Urothelium cell line (cell line): ENCODE measurements at places on chromosomes 3 and 15.

GRCh38 chr3:192896208-192896607 is 21.4 kb downstream of the MB21D2 start:
- DNase-seq, result no peak

DNA sequence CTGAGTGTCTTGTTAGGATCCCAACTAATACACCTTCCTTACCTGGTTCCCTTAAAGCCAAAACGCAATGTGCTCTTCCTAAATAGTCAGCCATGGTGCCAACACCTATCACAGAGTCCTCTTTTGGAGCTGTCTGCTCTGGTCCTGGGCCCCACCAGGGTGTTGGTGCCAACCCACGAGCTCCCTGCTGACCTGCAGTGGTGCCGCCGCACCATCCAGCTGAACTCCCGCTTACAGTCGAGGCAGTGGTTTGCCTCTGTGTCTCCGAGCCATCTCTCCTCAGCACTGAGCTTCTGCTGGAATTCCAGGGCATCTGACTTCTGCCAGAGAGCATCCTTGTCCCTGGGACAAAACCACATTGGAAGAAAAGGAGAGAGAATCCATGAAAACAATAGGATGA is 15.9 kb downstream of the CXCR6 start:
- no peak for DNase-seq

- no peak for DNase-seq
These were observed 545.7 kb downstream of the MCTP2 start for GRCh38 chr15:94777037-94777436.

- DNase-seq, result peak; percentile 86
These were observed 35.2 kb downstream of the SLC6A20 start for GRCh38 chr3:45760878-45761711.

DNA sequence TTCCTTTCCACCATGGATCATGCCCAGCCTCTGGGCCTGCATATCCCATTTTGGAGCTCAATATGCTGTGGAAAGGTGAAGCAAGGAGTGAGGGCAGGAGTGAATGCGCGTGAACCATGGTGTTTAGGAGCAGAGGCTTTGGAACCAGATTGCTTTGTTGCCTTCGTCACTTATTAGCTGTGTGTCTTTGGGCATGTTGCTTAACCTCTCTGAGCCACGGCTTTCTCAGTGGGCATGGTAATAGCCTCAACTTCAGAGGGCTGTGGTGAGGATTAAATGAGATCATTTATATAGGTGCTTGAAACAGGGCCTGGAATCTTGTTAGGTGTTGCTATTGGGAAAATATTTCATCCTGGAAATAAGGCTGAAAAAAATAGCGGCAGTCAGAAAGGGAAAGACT is 129.7 kb downstream of the WNT7A start:
- DNase-seq, result no peak

- DNase-seq, result no peak
These were observed 253.9 kb downstream of the MCTP2 start for GRCh38 chr15:94485148-94485719.

- DNase-seq, result no peak
These were observed 24.7 kb upstream of the DYNC1LI1 start for GRCh38 chr3:32595323-32595722.

DNA sequence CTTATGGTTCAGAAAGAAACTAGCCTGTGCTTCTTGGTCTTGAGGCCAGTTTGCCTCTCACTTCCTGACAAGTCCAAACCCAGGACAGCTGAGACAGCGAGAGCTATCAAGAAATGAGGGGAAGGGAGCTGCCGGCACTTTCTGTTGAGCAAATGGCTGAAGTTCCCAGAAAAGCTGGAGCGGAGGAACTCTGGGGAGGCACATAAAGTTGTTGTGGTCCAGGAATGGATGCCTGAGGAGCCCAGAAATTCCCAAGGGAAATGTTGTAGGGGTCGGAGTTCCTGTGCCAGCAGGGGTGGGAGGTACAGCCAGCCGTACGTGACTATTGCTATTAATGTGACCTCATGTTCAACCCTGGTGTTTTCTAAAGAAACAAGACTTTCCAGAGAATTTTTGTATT is 98.8 kb upstream of the TNFAIP8L3 start:
- DNase-seq, result no peak

- no peak for DNase-seq
These were observed 65.1 kb upstream of the CBLB start for GRCh38 chr3:105933871-105934270.

GRCh38 chr3:126287536-126288241 is 69.5 kb downstream of the KLF15 start:
- DNase-seq, result peak; percentile 51

- no peak for DNase-seq
These were observed 41.0 kb downstream of the MBNL1 start for GRCh38 chr3:152309535-152310307.

- peak; percentile 65 for DNase-seq
These were observed 7.0 kb upstream of the BMF start for GRCh38 chr15:40115670-40116093.

DNA sequence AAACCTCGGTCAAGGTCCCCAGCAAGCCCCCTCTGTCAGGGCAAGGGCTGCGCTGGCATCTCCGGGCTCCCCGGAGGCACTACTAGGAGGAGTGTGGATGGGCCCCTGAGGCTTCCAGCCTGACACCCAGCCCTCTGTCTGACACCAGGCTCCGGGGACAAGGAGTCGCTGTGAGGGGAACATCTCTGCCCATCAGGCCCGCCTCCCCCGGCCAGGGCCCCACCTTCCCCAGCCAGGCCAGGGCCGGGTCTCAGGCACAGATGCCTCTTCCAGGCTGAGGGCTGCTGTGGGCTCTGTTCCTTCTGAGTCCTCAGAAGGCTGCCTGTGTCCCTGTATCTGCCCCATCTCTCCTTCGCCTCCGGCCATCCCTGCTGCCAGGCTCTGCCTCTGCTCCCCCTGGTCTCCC is 15.8 kb downstream of the CSPG4 start:
- no peak for DNase-seq

GRCh38 chr3:24457719-24458118 is 36.9 kb downstream of the THRB start:
- DNase-seq, result no peak

DNA sequence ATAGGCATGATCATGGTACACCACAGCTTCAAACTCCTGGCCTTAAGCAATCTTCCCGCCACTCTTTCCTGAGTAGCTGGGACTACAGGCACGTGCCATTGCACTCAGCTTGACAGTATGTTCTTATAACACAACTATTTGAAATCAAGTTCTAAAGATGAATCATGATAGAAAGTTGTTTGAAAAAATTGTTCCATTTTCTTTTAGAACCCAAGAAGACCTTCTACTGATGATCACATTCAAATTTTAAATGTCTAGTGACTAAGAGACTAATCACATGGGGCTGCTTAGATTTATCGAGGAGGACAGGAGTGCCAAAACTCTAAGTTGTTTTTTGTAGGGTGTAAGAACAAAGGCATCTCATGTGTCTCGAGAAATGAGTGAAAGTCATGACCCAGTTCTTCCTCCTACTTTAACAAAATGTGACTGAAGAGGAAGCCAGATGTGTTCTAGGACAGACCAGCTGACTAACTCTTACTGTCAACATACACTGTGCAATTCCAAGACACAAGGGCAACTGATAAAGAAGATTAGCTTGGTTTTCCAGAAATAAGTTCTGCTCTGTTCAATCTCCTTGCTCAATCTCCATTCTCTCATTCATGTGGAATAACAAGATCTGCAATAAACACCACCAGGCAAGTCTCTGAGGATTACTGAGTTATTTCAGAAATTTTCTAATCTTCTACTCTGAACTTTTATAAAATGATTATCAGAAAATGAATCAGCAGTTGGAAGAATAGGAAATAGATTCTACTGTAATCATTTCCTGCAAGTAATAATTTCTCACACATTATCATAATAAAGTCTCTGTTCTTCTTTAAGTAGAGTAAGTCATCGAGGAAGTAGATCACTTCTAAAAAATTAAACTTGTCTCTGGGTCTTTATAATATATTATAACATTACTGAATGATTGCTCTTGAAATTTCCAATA is 122.6 kb upstream of the CCNL1 start:
- DNase-seq, result no peak

- no peak for DNase-seq
These were observed 52.8 kb downstream of the RASA2 start for GRCh38 chr3:141539431-141540187.

GRCh38 chr15:70248116-70249025 is 150.7 kb upstream of the TLE3 start:
- DNase-seq, result no peak

GRCh38 chr3:64049136-64049535 is 25.8 kb upstream of the PSMD6 start:
- DNase-seq, result no peak

DNA sequence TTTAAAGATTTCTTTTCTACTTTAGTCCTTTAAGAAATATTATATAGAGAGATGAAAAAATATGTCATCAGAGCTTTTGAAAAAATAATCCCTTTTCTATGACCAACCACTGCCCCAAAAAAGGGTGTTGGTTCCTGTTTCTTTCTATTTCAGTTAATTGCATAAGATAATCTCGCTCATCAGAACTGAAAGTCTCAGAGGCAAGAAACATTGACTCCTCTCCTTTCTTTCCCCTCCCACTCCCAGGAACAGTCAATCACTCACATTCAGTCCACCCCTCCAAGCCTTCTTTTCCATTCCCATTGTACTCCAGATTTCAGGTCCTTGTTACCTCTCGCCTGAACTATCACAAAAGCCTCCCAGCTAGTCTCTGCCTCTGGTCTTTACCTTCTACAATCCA is 153.7 kb upstream of the ABI3BP start:
- DNase-seq, result no peak

DNA sequence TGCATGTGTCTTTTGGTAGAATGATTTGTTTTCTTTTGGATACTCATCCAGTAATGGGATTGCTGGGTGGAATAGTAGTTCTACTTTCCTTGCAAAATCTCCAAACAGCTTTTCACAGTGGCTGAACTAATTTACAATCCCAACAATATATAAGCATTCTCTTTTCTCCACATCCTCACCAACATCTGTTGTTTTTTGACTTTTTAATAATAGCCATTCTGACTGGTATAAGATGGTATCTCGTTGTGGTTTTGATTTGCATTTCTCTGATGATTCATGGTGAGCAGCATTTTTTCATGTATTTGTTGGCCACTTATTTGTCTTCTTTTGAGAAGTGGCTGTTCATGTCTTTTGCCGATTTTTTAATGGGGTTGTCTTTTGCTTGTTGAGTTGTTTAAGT is 55.8 kb downstream of the ST8SIA2 start:
- DNase-seq, result no peak

GRCh38 chr3:143244516-143245063 is 125.0 kb downstream of the CHST2 start:
- DNase-seq, result no peak

- no peak for DNase-seq
These were observed 63.8 kb downstream of the AKAP13 start for GRCh38 chr15:85444122-85444745.

DNA sequence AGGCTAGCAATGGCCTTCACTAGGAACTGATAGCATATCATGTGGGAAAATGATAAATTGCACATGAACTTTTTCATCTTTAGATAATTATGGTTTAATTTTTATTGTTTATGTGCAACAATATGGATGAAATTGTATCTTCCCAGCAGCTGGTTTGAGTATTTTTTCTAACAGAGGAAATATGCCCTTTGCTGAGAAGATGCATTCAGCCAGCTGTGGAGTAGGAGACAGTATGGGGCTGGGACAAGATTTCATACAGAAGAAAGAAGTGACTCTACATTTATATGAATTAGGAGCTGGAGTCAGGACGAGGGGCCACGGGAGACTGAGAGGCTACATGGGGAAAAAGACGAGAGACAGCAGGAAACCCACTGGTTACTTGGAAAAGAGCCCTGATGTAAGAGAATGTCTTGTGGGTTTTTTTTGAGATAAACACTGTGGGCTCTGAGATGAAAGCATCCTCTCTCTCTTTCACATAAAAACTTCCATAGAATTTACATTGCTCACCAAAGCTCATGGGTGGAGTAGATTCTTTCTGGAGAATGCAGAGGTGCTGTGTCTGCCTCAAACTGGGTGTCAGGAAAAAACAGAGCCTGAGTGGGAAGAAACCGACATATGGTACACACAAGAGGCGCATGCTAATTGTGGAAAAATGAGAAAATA is 115.2 kb upstream of the PDZRN3 start:
- no peak for DNase-seq

DNA sequence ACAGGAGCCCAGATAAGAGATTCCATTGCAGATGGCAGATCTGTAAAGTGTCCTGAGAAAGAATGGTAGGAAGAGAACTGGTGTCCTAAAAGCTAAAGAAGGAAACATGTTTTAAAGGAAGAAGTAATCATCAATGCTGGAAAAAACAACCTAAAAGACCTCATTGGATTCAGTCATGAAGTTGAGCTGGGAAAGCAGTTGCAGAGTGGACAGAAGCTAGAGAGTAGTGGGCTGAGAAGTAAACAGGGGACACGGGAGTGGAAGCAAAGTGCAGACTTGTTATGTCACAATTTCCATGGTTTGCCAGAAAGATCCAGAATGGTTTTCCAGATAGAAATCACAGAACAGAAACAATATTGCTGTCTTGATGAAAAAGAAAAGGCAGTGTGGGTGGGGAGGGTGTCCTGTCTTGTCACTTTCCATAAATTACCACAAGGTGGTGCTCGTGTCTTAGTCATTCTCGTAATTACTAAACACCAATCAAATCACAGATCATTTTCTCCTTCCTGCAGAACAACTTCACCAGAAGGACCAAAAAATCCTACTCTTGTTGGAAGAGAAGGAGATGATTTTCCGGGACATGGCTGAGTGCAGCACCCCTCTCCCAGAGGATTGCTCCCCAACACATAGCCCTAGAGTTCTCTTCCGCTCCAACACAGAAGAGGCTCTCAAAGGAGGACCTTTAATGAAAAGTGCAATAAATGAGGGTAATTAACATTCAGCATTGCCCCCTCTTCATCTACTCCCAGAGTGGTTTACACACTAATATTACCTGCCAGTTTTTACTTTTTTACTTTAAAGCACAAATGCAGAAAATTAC is 64.5 kb downstream of the KLHL25 start:
- peak; percentile 63 for DNase-seq

GRCh38 chr15:84856731-84857417 is 27.6 kb upstream of the SLC28A1 start:
- DNase-seq, result no peak

GRCh38 chr15:89860431-89860830 is 33.4 kb downstream of the AP3S2 start:
- DNase-seq, result no peak

GRCh38 chr3:11734-12133 is 184.8 kb upstream of the CHL1 start:
- peak; percentile 3 for DNase-seq

GRCh38 chr3:197149528-197149927 is 119.9 kb upstream of the MELTF start:
- no peak for DNase-seq

- DNase-seq, result no peak
These were observed 48.5 kb upstream of the SLC4A7 start for GRCh38 chr3:27532426-27533260.

- DNase-seq, result no peak
These were observed 138.9 kb upstream of the SGO1 start for GRCh38 chr3:20324664-20325478.

GRCh38 chr3:68483041-68483440 is 449.3 kb downstream of the TAFA4 start:
- no peak for DNase-seq

DNA sequence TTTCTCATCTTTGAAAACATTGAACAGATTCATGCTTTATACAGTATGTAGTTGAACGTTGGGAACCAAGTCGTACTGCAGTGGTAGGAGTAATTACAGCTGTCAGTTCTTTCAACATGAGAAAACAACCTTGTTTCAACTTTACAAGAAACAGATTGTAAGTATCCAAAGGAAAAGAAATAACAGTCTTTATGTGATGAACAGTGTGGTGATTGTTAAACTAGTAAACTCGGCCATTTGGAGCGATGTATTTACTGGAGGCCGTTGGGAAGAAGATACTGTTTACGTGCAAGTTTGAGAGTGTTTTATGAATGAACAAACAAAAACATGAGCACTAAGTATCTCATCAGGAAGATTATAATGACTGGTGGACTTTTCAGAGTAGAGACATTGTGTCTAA is 48.4 kb downstream of the EPHA3 start:
- no peak for DNase-seq
